ENCODE measurements at places on chromosomes 5 and 9.

DNA sequence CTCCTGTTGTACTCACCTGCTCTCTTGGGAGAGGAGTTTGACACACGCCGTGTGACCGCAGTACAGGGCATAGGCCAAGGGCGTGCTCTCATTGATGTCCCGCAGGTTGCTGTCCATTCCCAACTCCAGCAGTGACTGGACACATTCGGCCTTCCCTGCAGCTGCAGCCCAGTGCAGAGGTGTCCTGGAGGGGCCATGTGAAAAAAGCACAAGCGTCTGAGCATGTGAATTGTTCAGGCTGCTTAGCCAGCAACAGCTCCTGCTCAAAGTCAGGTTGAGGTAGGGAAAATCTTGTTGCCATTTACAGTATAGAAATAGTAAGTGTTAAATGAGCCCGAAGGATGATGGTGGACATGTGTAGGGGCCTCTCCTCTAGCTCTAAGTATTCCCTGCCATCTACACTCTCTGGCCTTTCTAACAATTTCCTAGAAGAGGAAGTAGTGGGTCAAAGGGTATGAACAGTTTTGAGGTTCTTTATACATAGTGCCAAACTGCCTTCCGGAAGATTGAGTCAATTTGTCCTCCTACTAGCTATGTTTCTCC, 116.5 kb downstream of the ANKRD55 start:
- H3K27ac ChIP-seq: no peak overlapping the region
- H3K4me3 ChIP-seq: no peak overlapping the region
- no peaks in the 10 kb centered on the region for H3K4me1 ChIP-seq
- no peaks in the 10 kb centered on the region for H3K36me3 ChIP-seq

- H3K36me3 ChIP-seq: no peaks in the 10 kb centered on the region
- H3K27ac ChIP-seq: peak overlapping the region; percentile 46
- no peak overlapping the region for H3K4me3 ChIP-seq
- H3K4me1 ChIP-seq: no peaks in the 10 kb centered on the region
- no peak for DNase-seq
- H3K27me3 ChIP-seq: no peaks in the 10 kb centered on the region
Observed at GRCh38 chr5:173963867-173964441, 25.0 kb upstream of the C5orf47 start.

- no peak overlapping the region for H3K27ac ChIP-seq
- no peak overlapping the region for H3K4me3 ChIP-seq
- no peaks in the 10 kb centered on the region for H3K36me3 ChIP-seq
- DNase-seq: no peak
- no peaks in the 10 kb centered on the region for H3K4me1 ChIP-seq
Observed at GRCh38 chr9:86069206-86069869, 30.0 kb downstream of the GOLM1 start.

DNA sequence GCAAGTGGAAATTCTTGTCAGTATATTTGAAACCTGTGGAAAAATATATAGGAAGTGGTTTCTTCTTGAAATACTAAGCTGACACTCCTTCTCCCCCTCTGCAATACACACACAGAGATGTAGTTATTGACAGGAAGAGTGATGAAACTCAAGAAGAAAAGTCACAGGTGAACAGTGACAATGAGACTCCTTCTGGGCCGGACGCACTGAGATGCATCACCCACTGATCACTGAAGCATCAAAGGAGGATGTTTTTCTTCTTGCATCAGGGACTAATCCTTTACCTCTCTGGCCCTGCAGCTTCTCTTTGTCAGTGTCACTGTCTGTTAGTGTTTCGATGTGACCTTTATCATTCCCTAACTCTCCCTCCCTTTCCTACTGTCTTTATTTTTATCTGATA, 1864.2 kb upstream of the C9orf72 start:
- no peaks in the 10 kb centered on the region for H3K36me3 ChIP-seq
- no peaks in the 10 kb centered on the region for H3K27me3 ChIP-seq
- DNase-seq: no peak

- H3K4me3 ChIP-seq: no peak overlapping the region
- H3K4me1 ChIP-seq: no peaks in the 10 kb centered on the region
- no peaks in the 10 kb centered on the region for H3K27me3 ChIP-seq
- no peaks in the 10 kb centered on the region for H3K36me3 ChIP-seq
- DNase-seq: no peak
- no peak overlapping the region for H3K27ac ChIP-seq
Observed at GRCh38 chr5:123000731-123001130, 35.8 kb downstream of the PPIC start.

- H3K36me3 ChIP-seq: no peaks in the 10 kb centered on the region
- no peak overlapping the region for H3K4me3 ChIP-seq
- no peak overlapping the region for H3K27ac ChIP-seq
- no peaks in the 10 kb centered on the region for H3K27me3 ChIP-seq
- H3K4me1 ChIP-seq: peaks cover 37% of the 10 kb centered on the region
- no peak for DNase-seq
Observed at GRCh38 chr9:77833561-77834429, 185.7 kb upstream of the GNA14 start.

DNA sequence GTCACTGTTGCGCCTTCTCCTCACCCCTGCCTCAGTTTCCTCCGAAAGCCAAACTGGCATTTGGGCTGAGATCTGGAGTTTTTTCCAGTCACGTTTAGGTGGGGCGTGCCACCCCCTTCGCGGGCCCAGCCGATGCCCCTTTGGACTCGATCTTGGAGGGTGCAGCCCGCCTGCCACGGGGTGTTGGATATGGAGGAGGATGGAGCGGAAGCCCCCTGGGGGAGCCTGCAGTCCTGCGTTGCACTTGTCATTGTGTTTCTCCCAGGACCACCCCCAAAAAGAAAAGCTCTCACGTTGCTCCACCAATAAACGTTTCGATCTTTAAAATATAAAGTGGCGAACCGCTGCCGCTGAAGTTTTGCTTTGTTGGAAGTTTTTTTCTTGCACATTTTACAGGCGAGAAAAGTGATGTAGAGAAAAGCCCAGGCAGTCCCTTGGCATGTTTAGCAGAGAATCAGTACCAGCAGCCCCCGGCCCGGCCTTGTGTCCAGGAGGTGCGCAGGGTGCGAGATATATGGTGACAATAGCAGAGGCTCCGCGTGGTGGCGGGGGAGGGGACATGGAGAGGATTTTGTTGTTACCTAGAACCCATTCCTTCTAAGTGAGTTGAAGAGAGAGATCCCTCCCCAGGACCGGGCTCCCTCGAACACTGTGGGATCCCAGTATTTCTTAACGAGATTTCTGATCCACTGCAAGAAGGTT, 681 bp downstream of the F2R start:
- peak overlapping the region; percentile 68 for H3K27ac ChIP-seq
- DNase-seq: no peak
- H3K4me1 ChIP-seq: peaks cover 21% of the 10 kb centered on the region
- peak overlapping the region; percentile 95 for H3K4me3 ChIP-seq
- no peaks in the 10 kb centered on the region for H3K27me3 ChIP-seq

GRCh38 chr5:58274191-58274590, 185.7 kb downstream of the PLK2 start:
- no peak for DNase-seq
- H3K27me3 ChIP-seq: no peaks in the 10 kb centered on the region
- H3K27ac ChIP-seq: no peak overlapping the region
- H3K4me3 ChIP-seq: no peak overlapping the region

GRCh38 chr5:10377081-10377480, 23.6 kb downstream of the MARCHF6 start:
- no peaks in the 10 kb centered on the region for H3K36me3 ChIP-seq
- no peak overlapping the region for H3K4me3 ChIP-seq
- no peak overlapping the region for H3K27ac ChIP-seq
- H3K4me1 ChIP-seq: no peaks in the 10 kb centered on the region
- no peak for DNase-seq

DNA sequence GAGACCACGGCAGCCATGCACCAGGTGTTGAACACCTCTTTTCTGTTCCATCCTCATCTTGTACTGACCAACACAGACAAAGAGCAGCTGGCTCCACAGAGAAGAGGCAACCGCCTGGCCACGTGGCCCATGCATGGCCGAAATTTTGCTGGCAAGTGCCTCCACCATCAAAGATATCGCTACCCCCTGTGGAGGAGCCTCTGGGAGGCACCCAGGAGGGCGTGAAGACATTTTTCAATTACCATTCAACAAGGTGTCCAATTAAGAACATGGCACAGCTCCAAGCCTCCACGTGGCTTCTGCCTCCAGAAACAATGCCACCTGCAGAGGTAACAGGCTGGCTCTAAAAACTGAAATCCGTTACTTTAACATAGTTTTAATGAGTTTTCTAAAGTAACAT, 54.4 kb upstream of the CKS2 start:
- H3K4me1 ChIP-seq: no peaks in the 10 kb centered on the region
- H3K27me3 ChIP-seq: no peaks in the 10 kb centered on the region
- H3K4me3 ChIP-seq: no peak overlapping the region
- no peaks in the 10 kb centered on the region for H3K36me3 ChIP-seq
- DNase-seq: no peak
- H3K27ac ChIP-seq: no peak overlapping the region

DNA sequence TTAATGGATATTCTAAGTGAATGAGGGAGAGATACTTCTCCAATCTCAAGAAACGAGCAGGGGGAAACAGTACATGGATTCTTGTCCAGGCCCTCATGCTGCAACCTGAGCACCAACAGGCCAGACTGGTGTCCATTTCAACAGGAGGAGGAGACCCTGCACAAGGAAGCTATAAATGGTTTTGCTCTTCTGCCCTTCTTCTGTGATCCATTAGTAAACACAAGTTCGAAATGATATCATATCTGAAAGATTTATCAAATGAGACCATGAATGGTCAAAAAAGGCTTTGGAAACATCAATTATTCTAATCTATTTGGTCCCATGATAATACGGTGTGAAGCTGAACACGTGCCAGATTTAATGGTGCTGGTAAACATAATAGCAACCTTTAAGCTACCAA, 109.8 kb downstream of the NR6A1 start:
- no peak overlapping the region for H3K4me3 ChIP-seq
- no peaks in the 10 kb centered on the region for H3K36me3 ChIP-seq
- no peak for DNase-seq
- H3K27me3 ChIP-seq: no peaks in the 10 kb centered on the region
- H3K27ac ChIP-seq: no peak overlapping the region

DNA sequence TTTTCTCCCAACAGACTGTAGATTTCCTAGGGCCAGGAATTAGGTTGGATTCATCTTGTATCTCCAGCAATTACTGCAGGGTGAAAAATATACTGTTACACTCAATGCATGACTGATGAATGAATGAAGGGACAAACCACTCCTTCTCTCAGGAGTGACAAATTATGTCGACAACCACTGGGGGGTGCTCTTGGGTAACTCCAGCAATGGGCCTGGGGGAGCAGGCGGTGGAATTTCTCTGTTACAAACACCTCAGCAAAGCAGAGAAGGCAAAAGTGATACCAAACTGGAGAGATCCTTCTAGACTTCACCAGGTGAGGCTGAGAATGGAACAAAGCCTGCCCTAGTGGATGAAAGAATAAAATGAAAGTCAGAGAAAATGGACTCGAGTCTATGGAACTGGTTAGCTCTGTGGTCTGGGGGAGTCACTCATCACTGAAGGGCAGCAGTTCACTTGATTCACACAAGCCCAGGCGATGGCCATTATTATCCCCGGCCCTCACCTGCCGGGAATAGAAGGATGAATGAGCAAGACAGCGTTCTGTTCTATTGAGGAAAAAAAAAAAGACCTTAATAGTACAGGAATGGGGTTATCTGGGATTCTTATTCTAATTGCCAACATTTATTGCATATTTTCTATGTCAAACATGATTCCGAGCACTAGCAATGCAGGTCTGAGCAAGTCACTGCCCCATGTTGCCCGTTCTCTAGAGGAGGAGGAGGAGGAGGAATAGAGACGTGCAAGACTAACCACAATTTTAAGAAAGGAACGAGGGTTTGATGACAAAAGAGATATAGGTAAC, 341.1 kb downstream of the ASTN2 start:
- no peaks in the 10 kb centered on the region for H3K4me1 ChIP-seq
- DNase-seq: no peak
- H3K4me3 ChIP-seq: no peak overlapping the region
- H3K36me3 ChIP-seq: no peaks in the 10 kb centered on the region

DNA sequence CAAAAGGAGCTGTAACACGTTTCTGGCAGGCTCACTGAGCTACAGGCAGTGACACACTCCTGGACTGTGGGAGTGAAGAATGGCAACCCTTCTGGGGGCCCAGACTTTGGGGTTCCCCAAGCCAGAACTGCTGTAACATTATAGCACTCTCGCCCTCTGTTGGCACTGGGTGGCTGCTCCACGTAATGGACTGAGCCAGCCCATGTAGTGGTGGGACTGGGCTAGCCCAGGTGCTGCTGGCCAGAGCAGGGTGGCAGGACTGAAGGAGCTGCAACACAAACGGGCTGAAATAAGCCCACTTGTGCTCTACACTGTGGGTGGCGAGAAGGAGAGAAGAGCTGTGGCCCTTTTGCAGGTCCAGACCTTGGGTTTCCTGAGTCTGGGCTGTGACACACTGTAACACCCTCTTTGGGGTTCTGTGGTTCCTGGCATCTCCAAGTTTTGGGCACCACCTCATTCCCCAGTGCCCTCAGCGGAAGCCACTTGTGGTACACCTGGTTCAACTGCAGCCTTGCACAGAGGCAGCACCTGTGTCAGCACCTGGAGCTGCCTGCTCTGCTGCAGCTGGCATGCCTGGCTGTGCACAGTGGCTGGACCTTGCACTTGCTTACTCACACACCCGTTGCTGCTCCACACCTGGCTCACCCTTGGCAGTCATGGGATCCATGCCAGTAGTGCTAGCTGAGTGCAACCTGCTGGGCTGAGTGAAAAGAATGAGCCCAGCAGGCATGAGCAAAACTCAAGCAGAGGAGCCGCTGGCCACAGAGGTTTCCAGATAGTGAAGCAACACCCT, 95.0 kb upstream of the PRR16 start:
- H3K27me3 ChIP-seq: no peaks in the 10 kb centered on the region
- no peak overlapping the region for H3K4me3 ChIP-seq
- no peaks in the 10 kb centered on the region for H3K36me3 ChIP-seq
- DNase-seq: no peak
- no peaks in the 10 kb centered on the region for H3K4me1 ChIP-seq

DNA sequence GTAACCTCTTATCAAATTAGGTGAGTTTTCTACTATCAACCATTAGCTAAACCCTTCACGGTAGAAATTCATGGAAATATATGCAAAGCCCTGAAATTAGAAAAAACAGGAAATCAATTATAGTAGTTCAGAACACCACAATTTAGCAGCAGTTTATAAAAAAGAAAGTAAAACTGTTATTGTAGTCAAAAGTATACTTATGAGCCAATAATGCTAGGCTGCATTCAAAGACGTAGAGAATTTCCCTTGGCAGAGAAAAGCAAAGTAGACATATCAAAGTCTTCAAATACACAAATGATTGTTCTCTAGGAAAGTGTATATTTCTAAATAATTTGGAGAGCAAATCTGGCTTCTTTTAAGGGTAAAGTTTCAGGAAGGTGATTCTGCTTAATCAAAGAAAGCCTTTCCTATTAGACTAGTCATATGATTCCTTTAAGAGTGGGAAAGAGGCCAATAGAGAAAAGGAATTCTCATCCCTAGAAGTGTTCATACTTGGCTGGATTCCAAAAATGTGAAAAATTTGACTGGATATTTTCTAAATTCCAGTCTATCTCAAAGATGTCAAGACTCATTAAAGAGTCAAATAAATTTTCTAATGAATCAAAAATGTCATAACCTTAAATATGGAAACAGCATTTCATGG, 185.5 kb downstream of the SMC2 start:
- no peak overlapping the region for H3K4me3 ChIP-seq
- no peak overlapping the region for H3K27ac ChIP-seq
- H3K27me3 ChIP-seq: no peaks in the 10 kb centered on the region
- DNase-seq: no peak

- no peak overlapping the region for H3K4me3 ChIP-seq
- DNase-seq: no peak
- H3K27ac ChIP-seq: no peak overlapping the region
- H3K27me3 ChIP-seq: no peaks in the 10 kb centered on the region
- no peaks in the 10 kb centered on the region for H3K36me3 ChIP-seq
- no peaks in the 10 kb centered on the region for H3K4me1 ChIP-seq
Observed at GRCh38 chr9:116998305-116998704, 311.2 kb downstream of the TRIM32 start.
